Posterior vena cava (tissue), 2 donors: ENCODE measurements at places on chromosomes 1 and 21. TPM values are rescaled to one million over a fixed set of nuclear protein-coding genes. Genes with fewer than 3 reads are reported as not detected.

The TMEM82 gene
- total RNA-seq, result not detected

The RGL1 gene
- total RNA-seq, result 26.3 TPM

The FNDC5 gene
- 2.4 TPM for total RNA-seq

The FAAH gene
- total RNA-seq, result 2.2 TPM

The BEND5 gene
- total RNA-seq, result 5.8 TPM

The CHIA gene
- not detected for total RNA-seq

The TESK2 gene
- 2.8 TPM for total RNA-seq

The PODN gene
- total RNA-seq, result 285 TPM

GRCh38 chr1:152344438-152344837 is 15.4 kb downstream of the FLG2 start:
- no peak for DNase-seq

- no peak for DNase-seq
Observed at GRCh38 chr1:6329851-6330250, 63.7 kb downstream of the ACOT7 start.

DNA sequence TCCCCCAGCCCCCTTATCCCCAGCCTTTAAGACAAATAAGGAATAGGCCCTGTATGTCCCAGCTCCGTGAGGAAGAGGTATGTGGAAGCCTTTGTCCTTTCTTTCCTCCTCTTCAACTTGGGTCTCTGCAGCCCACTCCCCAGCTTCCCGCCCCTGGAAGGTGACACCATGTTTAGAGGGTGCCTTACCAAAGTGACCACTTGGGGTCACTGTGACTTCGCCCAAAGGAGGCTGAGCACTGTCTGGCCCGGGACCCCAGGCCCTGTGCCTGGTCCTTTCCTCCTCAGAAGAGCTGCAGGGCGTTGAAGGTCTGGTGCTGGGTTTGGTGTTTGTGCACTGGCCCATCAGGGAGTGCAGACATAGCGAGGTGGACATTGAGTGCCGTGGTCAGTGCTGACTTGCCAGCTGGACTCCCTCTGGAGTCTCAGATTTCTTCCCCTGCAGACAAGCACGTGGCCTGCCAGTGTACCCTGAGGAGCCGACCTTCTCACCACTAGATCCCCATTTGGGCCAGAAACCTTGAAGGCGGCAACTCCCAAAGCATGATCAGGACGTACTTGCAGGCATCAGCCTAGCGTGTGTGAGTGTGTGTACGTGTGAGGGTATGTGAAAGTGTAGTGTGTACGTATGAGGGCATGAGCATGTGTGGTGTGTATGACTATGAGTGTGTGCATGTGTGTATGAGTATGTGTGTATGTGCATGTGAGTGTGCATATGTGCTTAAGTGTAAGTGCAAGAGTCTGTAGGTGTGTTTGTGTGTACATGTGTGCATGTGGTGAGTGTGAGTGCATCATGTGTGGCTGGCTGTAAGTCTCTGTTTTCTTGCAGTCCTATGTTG is 181.4 kb upstream of the KIAA0040 start:
- DNase-seq, result no peak

DNA sequence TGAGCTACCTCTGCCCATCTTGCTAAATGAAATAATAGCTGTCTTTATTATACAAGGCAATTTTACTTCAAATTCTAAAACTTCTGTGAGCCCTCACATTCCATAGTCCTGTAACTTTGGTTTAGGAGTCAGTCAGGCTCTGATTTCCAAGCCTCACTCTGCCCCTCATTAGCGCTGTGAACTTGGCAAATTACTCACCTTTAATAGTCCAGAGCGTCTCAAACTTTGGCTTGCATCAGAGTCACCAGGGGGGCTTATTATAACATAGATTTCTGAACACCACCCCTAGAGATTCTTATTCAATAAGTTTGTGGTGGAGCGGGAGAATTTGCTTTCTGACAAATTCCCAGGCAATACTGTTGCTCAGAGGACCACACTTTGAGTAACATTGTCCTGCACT is 126.2 kb upstream of the FGGY start:
- DNase-seq, result no peak

- DNase-seq, result no peak
Observed at GRCh38 chr1:62962014-62962812, 178.3 kb downstream of the ATG4C start.

DNA sequence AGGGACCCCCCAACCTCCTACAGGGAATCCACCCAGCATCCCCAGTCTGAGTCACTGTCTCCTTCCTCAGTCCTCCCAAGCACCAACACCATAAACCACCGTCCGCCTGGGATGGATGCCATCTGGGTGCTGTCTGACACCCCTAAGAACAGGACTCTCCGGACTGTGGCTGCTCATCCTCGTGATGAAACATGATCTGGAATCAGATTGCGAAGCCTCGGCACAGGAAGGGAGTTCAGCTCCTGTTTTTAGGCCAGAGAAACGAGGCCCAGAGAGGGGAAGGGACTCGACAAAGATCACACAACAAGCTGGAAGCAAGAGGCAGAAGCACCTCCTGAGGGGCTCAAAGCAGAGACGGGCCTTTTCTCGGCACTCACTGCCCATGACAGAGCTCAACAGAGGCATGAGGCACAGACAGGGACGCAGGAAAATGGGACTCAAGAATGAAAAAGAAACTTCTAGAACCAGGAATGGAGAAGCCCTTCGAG is 8.4 kb downstream of the KCNN3 start:
- DNase-seq, result no peak

- DNase-seq, result no peak
Observed at GRCh38 chr1:23613191-23614031, 54.1 kb upstream of the ID3 start.

DNA sequence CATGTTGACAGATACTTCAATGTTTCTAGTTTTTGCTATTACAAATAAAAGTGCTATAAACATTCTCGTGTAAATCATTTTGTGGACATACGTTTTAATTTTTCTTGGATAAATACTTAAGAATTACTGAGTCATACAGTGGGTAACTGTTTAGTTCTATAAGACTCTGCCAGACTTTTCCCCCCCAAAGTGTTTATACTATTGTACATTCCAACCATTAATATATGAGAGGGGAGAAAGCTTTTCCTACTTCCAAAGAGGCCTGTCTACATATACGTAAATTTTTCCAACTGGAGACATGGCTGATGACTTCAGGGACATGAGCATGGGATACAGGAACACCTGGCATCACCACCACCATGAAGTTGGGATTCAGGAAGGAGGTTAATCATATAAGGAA is 17.0 kb upstream of the REG4 start:
- DNase-seq, result no peak

GRCh38 chr1:6625584-6626149 is 999 bp downstream of the THAP3 start:
- no peak for DNase-seq

GRCh38 chr1:30475201-30475600 is 248.2 kb downstream of the MATN1 start:
- peak; percentile 64 for DNase-seq

GRCh38 chr1:117097443-117097842 is 24.1 kb downstream of the TRIM45 start:
- no peak for DNase-seq

DNA sequence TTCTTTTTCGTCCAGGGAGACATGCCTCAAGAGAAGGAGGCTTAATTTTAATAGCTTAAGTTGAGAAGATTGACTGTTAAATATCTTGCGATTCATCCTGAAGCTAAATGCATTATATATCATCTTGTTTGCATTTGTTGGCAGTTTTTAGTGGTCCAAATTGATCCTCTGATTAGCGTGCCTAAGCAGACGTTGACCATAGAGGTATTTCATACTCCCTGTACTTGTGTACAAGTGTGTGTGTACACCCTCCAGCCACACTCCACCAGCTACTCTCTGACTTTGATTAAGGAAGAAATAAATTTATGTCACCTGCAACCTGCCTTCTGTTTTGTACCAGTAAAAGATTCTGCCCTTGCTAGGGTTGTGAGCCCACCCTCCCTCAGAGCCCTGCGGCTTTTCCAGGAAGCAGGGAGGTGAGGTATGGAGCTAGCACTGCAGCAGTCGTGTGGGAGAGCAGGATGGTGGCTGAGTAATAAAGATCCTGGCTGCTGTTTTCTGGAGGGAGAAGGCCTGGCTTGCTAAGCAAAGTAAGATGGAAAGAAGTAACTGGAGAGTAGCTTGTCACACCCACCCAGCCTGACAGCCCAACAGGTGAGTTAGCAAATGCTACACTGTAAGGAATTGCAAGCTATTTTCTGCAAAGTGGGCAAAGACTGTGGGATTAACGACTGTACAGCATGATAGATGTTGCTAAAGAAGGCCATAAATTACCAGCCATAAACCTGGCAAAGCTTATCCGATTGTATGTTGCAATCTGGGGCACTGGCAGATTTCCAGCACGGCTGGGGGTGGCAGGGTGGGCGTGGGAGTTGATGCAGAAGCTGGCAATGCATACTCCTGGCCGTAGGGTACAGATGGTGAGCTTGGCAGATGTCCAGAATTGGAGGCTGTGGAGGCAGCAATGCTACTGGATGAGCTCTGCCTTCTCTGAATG is 170.2 kb downstream of the TNR start:
- DNase-seq, result no peak

GRCh38 chr1:159891275-159892157 is 8.4 kb downstream of the CFAP45 start:
- DNase-seq, result peak; percentile 92

DNA sequence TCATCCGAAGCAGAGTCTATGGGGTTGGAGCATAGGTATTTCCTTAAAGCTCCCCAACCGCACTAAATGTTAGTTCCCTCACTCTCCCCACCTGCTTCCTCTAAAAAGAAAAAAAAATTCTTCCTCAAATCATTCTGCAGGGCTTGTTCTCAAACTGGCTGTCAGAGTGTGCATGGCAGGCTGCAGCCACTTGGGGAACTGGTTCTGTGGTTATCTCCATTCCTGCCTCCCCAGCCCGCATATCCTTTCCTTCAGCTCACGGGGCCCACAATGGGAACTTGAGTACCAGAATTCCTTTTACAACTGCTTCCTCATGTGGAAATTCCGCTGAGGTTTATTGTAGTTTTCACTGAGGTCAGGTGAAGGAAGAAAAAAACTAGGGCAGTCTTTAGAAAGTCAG is 159.2 kb downstream of the PIGK start:
- no peak for DNase-seq

DNA sequence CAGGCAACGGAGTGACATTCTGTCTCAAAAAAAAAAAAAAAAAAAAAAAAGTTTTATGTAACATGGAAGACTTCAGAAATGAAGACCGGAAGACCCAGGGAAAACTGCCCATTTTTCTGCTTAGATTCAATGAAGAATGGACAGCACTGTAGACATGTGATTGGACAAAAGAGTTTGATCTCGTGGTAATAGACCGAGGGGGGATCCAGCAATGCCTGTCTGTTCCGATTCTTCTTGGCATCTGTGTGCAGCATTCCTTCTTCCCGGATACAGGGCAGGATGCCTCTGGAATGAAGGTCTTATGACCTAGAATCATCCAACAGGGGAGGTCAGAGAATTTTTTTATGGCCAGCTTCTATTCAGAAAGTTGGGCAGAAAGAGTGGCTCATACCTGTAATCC is 5.6 kb upstream of the LYST start:
- no peak for DNase-seq

DNA sequence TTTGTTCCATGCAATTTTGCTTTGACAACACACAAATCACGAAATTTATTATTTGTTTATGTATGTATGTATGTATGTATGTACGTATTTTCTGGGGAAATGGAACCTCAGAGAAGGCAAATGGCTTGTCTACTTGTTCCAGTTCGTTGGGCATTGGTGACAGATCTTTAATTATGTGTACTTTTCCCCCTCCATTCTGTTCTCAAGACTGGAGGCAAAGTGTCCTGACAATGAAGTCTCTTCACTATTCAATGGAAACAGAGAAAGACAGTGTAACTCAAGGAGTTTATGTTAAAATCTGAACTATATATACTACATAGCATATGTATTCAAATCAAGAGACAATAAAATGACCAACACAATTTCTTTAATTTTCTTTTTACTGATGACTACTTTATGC is 245.7 kb upstream of the PTBP2 start:
- no peak for DNase-seq
